ENCODE measurements at places on chromosomes 4 and X.

GRCh38 chrX:124421898-124422655 lies 75.7 kb downstream of the SH2D1A start:
- no peak overlapping the region for H3K27ac ChIP-seq
- no peaks in the 10 kb centered on the region for H3K4me1 ChIP-seq
- H3K27me3 ChIP-seq: peaks cover 4% of the 10 kb centered on the region
- no peak for DNase-seq
- H3K4me3 ChIP-seq: no peak overlapping the region

DNA sequence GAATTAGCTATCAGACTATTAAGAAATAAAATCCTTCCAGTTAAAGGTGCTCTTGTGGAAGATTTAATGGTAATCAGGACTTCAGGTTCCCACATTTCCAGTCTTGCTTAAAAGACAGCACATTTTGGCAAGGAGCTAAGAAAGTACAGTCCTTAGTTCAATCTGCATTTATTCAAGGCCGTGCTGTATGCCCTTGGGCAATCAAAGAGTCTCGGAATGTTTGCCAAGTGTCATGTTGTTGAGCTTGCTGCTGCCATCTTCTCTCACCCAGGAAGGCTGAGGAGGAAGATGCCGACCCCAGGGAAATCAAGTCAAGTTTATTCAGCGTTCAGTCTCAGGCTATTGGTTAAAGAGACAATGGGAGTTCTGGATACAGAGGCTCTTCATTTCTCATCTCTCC lies 388.1 kb upstream of the IGFBP7 start:
- H3K27ac ChIP-seq: no peak overlapping the region
- H3K4me1 ChIP-seq: no peaks in the 10 kb centered on the region
- H3K27me3 ChIP-seq: no peaks in the 10 kb centered on the region
- H3K36me3 ChIP-seq: no peaks in the 10 kb centered on the region
- no peak overlapping the region for H3K4me3 ChIP-seq

GRCh38 chr4:39591290-39591689 lies 47.4 kb downstream of the SMIM14 start:
- DNase-seq: peak; percentile 10
- peaks cover 14% of the 10 kb centered on the region for H3K4me1 ChIP-seq
- no peak overlapping the region for H3K27ac ChIP-seq
- H3K36me3 ChIP-seq: peaks cover 4% of the 10 kb centered on the region
- H3K27me3 ChIP-seq: no peaks in the 10 kb centered on the region

GRCh38 chr4:4344915-4345527 lies 41.9 kb upstream of the NSG1 start:
- no peaks in the 10 kb centered on the region for H3K4me1 ChIP-seq
- H3K27me3 ChIP-seq: peaks cover 33% of the 10 kb centered on the region
- H3K36me3 ChIP-seq: no peaks in the 10 kb centered on the region
- no peak overlapping the region for H3K4me3 ChIP-seq
- no peak overlapping the region for H3K27ac ChIP-seq
- no peak for DNase-seq

- peaks cover 4% of the 10 kb centered on the region for H3K27me3 ChIP-seq
- no peaks in the 10 kb centered on the region for H3K36me3 ChIP-seq
- peaks cover 25% of the 10 kb centered on the region for H3K4me1 ChIP-seq
- peak overlapping the region; percentile 60 for H3K27ac ChIP-seq
- peak overlapping the region; percentile 10 for H3K4me3 ChIP-seq
- DNase-seq: peak; percentile 13
Observed at GRCh38 chr4:5381961-5382441, 326.4 kb downstream of the EVC2 start.

GRCh38 chr4:69167300-69167699 lies 47.2 kb downstream of the UGT2B11 start:
- H3K27me3 ChIP-seq: no peaks in the 10 kb centered on the region
- no peak for DNase-seq
- no peaks in the 10 kb centered on the region for H3K36me3 ChIP-seq
- H3K27ac ChIP-seq: no peak overlapping the region
- H3K4me1 ChIP-seq: no peaks in the 10 kb centered on the region
- no peak overlapping the region for H3K4me3 ChIP-seq

GRCh38 chrX:100685284-100685996 lies 41.4 kb downstream of the SRPX2 start:
- H3K27me3 ChIP-seq: no peaks in the 10 kb centered on the region
- peak; percentile 63 for DNase-seq
- peaks cover 24% of the 10 kb centered on the region for H3K4me1 ChIP-seq
- H3K36me3 ChIP-seq: no peaks in the 10 kb centered on the region
- peak overlapping the region; percentile 47 for H3K4me3 ChIP-seq
- peak overlapping the region; percentile 81 for H3K27ac ChIP-seq

DNA sequence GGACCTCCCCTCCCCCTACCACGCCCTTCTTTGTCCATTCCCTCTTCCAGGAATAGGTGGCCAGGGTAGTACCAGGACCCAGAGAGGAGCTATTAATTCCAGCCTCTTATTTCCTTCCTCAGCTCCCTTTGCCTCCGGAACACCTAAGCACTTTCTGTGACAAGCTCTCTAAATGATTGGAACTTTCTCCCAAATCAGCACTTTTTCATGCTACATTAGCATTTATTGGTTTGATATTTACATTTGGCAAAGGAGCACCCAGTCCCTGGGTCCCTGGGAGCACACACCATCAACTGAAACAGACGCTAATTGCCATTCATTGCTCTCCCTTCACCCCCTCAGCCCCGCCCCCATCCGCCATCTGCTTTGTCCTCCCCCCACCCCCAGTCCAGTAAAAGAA lies 182.0 kb upstream of the BCOR start:
- H3K36me3 ChIP-seq: no peaks in the 10 kb centered on the region
- H3K27ac ChIP-seq: no peak overlapping the region
- no peak overlapping the region for H3K4me3 ChIP-seq
- no peaks in the 10 kb centered on the region for H3K4me1 ChIP-seq
- DNase-seq: no peak

DNA sequence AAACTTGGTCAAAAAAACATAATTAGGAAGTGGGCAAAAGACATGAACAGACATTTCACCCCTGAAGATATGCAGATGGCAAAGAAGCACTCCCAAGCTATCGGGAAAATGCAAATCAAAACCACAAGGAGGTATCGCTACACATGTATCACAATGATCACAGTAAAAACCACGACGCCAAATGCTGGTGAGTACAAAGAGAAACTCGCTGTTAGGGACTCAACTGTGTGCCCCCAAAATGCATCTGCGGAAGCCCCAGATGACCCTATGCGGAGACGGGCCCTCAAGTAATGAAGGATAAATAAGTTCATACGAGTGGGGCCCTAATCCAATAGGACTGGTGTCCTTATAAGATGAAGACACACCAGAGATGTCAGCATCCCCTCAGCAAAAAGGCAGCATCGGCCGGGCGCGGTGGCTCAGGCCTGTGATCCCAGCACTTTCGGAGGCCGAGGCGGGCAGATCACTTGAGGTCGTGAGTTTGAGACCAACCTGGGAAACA lies 10.2 kb downstream of the GAK start:
- peaks cover 29% of the 10 kb centered on the region for H3K4me1 ChIP-seq
- no peak overlapping the region for H3K4me3 ChIP-seq

DNA sequence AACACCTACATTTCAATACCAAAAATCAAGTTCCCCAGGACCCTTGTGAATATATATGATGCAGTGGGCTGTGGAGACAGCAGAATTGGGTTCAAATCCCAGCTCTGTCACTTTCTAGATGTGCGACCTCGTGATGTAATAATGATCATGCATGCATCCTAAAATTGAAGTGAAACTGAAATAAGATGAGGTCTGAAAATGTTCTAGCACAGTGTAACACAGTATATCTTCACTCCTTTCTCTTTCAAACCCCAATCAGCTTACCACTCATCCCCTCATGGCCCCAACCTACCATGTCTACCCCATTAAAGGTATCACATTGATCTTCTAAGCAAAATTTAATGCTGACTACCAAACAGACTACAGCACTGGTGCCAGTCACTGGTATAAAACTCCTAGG lies 69.9 kb upstream of the BRS3 start:
- no peak for DNase-seq
- H3K27ac ChIP-seq: no peak overlapping the region
- H3K36me3 ChIP-seq: no peaks in the 10 kb centered on the region
- no peaks in the 10 kb centered on the region for H3K27me3 ChIP-seq
- no peak overlapping the region for H3K4me3 ChIP-seq
- H3K4me1 ChIP-seq: no peaks in the 10 kb centered on the region

DNA sequence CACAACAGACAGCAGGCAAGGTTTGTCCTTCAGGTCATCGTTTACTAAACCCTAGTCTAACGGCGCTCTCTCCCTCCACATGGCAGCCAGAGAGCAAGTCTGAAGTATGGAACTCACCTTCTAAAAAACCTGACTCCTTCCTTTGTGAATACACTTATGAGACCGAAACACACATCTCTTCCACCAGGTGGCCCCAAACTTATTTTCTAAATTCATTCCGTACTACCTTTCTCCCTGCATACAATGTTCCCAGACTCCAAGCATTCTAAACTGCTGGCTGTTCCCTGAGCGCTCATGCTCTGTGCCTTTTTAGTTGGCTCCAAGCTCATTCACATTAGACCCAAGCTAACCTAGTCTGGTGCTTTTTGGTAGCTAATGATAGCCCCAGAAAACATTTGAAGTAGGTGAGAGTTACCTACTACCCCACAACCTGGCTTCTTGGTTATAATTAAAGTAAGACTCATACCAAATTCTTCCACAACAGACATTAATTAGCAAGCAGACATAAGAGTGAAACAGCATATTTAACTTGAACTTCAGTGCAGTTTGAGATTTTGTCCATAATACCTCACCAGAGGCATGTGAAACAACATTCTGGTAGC lies 67.6 kb upstream of the DCLK2 start:
- peaks cover 5% of the 10 kb centered on the region for H3K36me3 ChIP-seq
- peaks cover 19% of the 10 kb centered on the region for H3K4me1 ChIP-seq
- no peak overlapping the region for H3K27ac ChIP-seq

DNA sequence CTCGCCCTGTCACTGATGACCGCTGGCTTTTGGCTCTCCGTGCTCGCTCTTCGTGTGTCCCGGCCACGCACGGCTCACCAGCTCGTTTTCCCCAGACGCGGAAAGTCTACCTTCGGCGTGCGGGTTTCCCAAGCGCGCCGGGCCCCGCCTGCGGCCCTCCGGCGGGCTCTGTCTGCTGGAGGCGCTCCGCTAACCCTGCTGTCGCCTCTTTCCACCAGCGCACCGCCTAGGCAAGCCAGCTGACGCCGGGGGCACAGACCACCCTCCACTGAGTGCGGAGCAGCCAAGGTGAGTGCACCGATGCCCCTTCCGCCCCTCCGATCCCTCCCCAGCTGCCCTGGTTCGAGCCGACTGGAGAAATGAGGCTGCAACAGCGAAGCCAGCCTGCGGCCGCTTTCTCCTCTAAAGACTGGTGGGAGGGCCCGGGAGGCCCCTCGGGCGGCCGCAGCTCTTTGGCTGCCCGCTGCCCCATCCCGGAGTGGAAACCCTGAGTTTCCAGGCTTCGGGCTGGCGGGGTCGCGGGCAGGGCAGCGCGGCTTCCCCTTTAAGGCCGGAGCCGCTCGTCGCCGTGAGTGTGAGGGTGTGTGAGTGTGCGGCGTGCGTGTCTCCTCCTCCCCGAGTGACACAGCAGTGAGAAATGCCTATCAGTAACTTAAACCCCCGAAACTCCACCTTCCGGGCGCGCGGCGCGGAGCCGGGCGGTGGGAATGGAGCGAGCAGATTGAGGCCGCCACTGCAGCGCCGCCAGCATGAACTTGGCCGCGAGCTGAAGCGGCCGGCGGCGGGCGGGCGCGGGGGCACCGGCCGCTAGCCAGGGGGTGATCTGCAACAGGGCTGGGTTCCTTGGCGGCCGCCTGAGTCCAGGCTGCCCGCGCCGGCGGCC lies at the start of gene MAMLD1:
TSS of gene MAMLD1 (plus strand) at position 719 of the 883 bp plus-strand sequence. CDS start 82,200 bp downstream, outside the sequence.
- no peaks in the 10 kb centered on the region for H3K27me3 ChIP-seq
- peak within 1 kb of the TSS; percentile 94 for H3K4me3 ChIP-seq
- no peaks in the 10 kb centered on the region for H3K36me3 ChIP-seq
- H3K4me1 ChIP-seq: peaks cover 18% of the 10 kb centered on the region

DNA sequence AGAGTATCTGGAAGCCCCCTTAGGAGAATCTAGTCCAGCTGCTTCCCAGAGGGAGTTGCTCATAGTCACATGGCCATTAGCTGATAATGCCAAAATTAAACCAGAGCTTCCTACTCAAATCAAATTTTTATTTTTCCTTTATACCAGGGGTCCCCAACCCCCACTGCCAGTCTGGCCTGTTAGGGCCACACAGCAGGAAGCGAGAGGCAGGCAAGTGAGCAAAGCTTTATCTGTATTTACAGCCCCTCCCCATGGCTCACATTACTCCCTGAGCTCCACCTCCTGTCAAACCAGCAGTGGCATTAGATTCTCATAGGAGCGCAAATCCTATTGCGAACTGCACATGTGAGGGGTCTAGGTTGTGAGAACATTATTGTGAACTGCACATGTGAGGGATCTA lies 19.2 kb upstream of the TNIP3 start:
- no peaks in the 10 kb centered on the region for H3K36me3 ChIP-seq
- no peak for DNase-seq
- no peaks in the 10 kb centered on the region for H3K27me3 ChIP-seq
- H3K4me1 ChIP-seq: peaks cover 20% of the 10 kb centered on the region

GRCh38 chrX:115367455-115367854 lies 77.9 kb downstream of the LUZP4 start:
- H3K4me3 ChIP-seq: no peak overlapping the region
- DNase-seq: no peak
- no peaks in the 10 kb centered on the region for H3K36me3 ChIP-seq
- no peaks in the 10 kb centered on the region for H3K27me3 ChIP-seq

GRCh38 chrX:23662187-23662586 lies 5.1 kb upstream of the PRDX4 start:
- peak overlapping the region; percentile 43 for H3K4me3 ChIP-seq
- no peak overlapping the region for H3K27ac ChIP-seq
- H3K27me3 ChIP-seq: peaks cover 4% of the 10 kb centered on the region
- DNase-seq: no peak
- no peaks in the 10 kb centered on the region for H3K36me3 ChIP-seq
- H3K4me1 ChIP-seq: peaks cover 30% of the 10 kb centered on the region

GRCh38 chr4:8210616-8211015 lies 11.5 kb downstream of the SH3TC1 start:
- no peaks in the 10 kb centered on the region for H3K36me3 ChIP-seq
- no peak for DNase-seq
- H3K4me1 ChIP-seq: peaks cover 5% of the 10 kb centered on the region
- no peak overlapping the region for H3K27ac ChIP-seq

DNA sequence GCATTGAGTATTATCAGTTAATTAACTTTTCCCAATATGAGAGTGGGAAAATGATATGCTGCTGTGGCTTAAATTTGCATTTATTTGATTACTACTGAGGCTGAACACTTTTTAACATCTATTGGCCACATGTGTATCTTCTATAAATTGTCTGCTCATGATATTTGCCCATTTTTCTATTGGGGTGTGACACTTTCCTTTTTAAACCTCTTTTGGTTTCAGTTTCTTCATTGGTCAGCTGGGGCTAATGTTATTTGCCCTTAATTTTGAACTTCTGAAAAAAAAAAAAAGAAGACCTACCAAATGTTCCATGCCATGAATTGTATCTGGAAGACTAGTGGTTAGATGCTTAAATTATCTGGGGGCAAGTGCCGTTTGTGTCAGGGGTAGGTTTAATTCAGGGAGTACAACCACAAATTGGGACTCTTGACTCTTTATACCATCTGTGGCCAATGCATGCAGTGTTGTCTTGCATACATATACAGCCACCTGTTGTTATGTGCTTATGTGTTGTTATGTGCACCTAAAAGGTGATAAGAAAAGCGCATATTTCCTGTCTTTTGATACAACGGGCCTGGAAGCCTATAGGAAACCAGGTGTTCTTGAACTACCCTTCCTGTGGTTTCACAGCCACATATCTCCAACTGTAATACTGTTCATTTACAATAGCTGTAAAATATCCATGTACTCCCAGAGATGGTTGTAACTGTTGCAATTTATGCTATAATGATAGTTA lies 49.0 kb downstream of the SH2D1A start:
- H3K27ac ChIP-seq: no peak overlapping the region
- no peaks in the 10 kb centered on the region for H3K27me3 ChIP-seq
- H3K4me1 ChIP-seq: no peaks in the 10 kb centered on the region
- DNase-seq: no peak

Measured in HFFc6 (cell line).